ENCODE measurements at places on chromosomes 12 and 14.

- no peak for DNase-seq
Observed at GRCh38 chr14:69675877-69676416, 64.6 kb downstream of the SUSD6 start.

DNA sequence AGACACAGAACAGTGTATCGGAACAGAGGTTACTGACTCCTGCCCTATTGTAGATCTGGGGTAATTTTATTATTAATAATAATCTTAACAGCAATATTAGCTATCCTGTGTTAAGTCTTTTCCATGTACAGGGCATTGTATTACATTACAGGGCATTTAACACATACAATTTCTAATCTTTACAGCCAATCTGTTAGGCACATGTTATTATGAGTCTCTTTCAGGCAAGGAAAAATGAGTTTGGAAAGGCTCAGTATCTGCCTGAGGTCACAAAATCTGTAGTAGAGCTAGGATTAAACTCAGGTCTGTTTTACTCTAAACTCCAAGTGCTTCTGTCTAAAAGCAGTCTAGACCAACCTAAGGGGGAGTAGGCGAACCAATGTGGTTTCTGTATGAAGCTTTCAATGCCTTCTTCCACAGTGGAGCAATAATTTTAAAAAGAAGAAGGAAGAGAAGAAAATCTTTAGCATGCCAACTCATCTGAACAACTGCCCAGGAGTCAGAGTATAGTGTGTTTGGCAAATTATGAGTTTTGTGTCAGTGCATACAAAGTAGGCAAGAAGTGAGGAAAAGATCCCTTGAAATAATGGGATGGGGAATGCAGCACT lies 192.6 kb downstream of the CHST11 start:
- no peak for DNase-seq

- no peak for DNase-seq
Observed at GRCh38 chr14:57487771-57488170, 5.9 kb downstream of the CCDC198 start.

DNA sequence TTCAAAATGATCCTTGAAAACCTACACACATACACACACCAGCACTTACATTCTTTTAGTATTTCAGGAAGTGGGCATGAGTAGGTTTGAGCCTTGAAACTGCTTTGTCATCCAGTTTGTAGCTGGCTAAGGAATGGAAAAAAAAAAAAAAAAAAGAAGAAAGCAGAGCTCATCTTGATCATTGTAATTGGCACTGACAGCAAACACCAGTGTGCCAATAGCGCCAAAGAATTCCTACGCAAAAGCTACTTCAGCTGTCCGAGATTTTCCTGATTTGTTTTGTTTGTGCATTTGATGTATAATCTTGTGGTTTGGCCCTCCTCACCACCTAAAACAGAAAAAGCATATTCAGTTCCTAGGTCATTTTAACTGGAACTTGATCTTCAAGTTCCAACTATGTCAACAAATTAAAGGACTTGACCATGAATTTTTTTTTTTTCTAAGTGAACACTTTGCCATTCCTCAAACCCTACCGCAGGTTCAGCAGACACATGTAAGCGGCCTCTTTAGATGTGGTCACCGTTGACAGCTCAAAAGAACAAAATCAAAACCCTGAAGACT lies 57.3 kb downstream of the FLRT2 start:
- no peak for DNase-seq

DNA sequence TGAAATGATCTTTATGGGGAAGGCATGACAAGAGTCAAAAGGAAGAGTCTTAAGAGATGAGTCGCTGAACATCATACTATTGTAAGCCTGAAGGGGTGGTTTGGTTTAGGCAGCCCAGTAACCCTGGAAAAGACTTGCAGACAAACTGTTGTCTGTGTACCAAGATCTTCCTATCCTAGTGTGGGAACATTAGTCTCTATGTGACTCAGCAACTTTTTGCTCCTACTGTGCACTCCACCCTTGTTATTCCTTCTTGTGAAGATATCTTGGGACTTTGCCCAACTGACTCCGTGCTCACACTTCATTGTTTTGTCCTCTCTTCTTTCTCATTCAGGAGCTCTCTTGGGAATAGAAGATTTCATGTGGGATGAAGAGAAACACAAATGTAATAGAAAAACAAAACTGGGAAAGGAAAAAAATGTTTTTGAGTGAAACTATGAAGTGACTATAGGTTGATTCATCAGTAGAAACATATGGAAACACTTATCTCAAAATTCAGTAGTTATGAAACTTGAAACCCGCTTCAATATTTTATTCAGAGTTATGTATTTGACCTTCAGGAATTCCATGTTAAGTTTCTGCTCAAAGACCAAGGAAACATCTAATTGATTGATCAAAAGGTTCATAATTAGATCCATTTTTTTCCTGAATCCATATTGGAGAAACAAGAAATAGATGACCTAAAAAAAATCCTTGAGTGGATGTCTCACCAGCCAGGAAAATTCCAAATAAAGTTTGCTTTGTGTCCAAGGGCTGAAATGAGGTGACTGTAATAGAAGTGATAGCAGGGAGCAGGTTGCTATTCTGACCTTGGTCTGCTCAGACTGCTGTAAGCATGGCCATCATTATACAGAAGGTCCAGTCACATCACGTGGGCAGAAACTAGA lies 67.2 kb downstream of the BTG1 start:
- DNase-seq = peak; percentile 35

DNA sequence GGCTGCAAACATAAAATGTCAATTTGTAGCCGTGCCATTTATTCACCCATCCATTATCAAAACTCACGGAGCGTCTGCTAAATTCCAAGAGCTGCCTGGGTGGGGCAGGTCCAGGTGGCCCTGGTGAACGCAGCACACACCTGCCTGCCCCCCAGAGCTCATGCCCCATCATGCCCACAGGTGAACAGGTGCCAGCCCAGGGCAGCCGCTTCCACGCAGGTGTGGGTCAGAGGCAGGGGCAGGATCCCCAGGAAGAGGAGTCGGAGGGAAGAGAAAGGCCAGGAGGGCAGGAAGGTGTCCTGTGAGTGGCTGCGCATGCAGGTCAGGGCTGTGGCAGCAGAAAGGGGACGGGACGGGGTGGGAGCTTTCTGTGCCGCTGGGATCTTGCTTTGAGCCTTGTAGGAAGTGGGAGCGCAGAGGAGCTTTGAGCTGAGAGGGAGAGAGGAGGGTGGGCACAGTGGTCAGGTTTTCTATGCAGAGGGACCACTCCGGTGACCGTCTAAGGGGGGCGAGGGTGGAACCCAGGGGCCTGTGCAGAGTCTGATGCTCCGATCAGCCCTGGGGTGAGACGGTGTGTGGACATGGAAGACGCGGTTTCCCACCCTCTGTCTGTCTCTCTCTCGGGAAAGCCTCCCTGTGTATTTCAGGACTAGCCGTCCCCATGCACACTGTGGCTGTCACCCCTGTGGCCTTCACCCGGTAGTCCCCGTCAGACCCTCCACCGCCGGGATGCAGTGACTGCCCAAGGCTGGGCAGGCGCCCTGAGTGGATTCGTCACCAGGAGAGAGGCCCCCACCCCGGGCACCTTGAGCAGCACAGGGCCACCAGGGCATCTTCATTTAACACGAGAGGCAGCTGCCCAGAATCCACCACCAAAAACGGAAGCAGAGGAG lies 26.7 kb downstream of the GALNT9 start:
- DNase-seq = no peak

- DNase-seq = no peak
Observed at GRCh38 chr14:99260116-99260515, 11.9 kb downstream of the BCL11B start.

DNA sequence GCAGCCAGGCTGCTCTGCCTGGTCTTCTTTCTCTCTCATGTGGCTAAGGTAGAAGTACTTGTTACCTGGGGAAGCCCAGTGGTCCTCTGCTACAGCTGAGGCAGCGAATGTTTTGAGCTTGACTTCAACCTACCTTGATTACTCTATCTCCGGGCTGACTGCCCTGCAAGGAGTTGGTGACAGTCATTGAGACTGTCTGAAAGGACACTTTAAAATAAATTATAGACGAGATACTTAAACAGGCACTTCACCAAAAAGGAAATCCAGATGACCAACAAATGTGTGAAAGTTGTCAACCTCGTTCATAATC lies 474 bp upstream of the CIT start:
- DNase-seq = no peak

GRCh38 chr14:89331398-89331797 lies 85.6 kb downstream of the FOXN3 start:
- DNase-seq = no peak

GRCh38 chr12:1501001-1501400 lies 93.4 kb downstream of the FBXL14 start:
- no peak for DNase-seq

DNA sequence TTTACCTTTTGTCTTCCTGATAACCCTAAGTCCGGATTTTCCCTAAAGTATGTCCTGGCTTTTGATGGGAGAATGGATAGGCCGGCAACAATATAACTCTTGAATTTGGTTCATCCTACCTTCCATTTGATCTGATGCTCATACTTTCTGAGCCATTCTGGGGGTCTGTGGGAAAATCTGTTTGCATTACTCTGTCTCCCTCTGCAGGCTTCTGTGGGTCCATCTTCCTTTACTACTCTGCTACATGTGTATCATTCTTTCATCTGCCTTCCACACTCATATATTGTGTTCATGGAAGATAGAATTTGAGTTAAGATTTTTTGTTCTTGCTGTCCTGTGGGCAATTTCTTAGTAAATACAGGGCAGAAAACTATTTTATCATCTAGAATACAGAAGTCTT lies 101.5 kb downstream of the NAV3 start:
- DNase-seq = no peak

DNA sequence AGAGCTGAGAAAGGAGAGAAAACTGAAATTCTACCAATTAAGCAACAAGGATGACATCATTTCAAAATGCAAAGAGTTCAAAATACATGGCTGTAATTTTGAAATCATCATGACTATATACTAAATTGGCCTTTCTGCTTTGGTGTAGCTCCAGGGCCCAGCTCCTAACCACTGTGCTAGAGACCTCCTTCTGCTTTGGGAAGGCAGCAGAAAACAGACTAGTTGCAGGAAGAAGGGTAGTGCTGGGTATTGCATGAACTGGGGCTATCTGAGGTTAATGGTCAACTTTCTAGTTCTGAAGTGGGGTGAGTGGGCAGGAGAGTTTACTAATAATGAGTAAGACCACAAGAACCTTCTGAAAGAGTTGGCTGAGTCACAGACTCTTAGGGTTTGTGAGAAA lies 66.2 kb downstream of the PTGER2 start:
- DNase-seq = no peak

- peak; percentile 4 for DNase-seq
Observed at GRCh38 chr12:64180951-64181350, 41.1 kb downstream of the KICS2 start.

DNA sequence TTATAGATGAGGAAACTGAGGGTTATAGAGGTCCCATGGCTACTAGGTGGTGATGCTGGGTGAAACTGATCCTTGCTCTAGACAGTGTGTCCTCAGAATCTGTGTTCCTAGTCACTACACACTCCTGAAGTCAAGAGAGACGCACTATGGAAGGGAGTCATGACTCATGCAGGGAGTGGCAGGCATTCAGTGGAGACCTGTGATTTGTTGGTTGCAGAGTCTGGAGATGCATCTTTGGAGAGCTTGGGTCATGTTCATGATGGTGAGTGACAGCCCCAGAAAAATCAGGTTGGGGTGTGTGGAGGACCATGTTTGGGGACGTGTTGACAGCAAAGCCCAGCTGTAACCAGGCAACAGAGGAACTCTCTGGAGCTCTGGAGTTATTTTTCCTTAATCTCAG lies 38.0 kb upstream of the FBXO21 start:
- no peak for DNase-seq

GRCh38 chr12:11875414-11875935 lies 195.3 kb upstream of the BCL2L14 start:
- DNase-seq = no peak

DNA sequence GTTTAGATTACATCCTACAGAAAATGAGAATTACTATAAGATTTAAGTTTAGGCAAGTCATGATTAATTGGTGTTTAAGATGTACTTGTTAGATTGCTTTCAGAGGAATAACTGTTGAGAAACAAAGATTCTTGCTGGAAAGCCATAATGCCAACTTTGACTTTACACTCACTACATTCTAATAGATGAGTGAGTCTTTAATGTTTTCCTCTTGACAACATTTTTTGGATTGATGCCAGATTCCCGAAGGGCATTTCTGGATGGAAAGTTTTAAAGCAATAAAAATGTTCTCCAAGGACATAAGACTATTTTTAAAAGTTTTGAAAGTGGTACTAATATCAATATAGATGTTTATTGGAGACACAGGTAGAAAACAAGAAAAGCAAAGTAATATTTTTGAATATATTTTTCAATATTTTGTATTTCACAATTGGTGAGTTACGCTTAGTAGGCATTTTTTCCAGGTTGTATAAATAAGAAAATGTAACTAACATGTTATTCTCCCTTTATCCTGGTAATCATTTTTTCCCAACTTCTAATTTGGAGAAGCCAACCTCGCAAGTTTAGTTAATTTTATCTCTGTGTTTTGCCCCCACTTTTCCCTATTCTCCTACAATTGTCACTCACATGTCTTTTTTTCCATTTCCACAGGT lies 307.3 kb downstream of the CEP128 start:
- no peak for DNase-seq

GRCh38 chr12:95629392-95629791 lies 78.1 kb upstream of the USP44 start:
- no peak for DNase-seq

GRCh38 chr12:6231359-6232268 lies 31.4 kb downstream of the CD9 start:
- DNase-seq = no peak

- DNase-seq = peak; percentile 61
Observed at GRCh38 chr12:12376646-12377448, 20.0 kb downstream of the BORCS5 start.

GRCh38 chr12:3114671-3115070 lies 37.5 kb downstream of the TSPAN9 start:
- no peak for DNase-seq

DNA sequence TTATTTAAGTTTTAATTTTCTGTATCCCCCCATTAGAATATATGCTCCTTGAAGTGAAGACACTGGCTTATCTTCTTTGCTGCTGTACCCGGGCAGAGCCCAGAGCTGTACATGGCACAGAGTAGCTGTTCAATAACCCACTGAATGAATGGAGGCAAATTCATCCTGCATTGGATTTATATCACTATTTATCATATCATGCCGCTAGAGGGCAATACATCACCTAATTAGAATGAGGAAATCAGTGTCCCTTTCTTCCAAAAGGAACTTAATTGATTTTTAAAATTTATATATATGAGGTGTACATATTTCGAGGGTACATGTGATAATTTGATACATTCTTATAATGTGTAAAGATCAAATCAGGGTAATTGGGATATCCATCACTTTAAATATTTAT lies 89.2 kb upstream of the TMEM260 start:
- no peak for DNase-seq

DNA sequence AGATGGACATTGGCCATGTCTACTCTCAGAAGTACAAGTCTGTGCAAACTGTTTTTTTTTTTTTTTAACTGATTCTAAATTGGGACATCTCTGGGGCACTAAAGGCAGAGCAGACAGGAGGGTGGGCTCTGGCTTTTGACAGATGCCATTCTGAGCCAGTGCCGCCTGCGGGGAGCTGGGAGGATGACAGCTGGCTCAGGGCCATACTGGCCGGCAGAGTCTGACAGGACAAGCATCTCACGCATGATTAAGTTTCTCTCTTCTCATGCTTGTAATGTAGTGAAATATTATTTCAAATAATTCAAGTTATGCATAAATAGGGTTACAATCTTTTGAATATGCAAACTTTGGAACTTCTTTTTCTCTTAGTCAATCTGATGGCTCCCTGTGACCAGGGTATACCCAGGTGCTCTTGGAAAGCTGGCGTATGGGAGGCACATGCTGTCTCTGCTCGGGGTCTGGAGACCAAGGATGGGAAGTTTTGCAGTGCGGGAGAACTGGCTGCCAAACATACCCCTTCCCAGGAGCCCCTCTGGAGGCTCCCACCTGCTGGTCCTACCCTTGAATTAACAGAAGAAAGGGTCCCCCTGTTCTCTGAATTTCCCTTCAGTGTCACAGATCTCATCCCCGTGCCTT lies 7.6 kb downstream of the CDCA4 start:
- no peak for DNase-seq
